Calu3 (cell line): ENCODE measurements at places on chromosomes 5 and 9. TPM values are rescaled to one million over a fixed set of nuclear protein-coding genes. Genes with fewer than 3 reads are reported as not detected.

The ZNF483 gene
- not detected in 2 replicates for total RNA-seq

The CAMSAP1 gene
- 28.1 and 29.9 TPM in 2 replicates for total RNA-seq

GRCh38 chr9:89923961-89924504 is 319.2 kb downstream of the GADD45G start:
- DNase-seq, result no peak

- DNase-seq, result no peak
Measured at GRCh38 chr5:1507014-1507375, 16.8 kb downstream of the LPCAT1 start.

- DNase-seq, result no peak
Measured at GRCh38 chr5:88818296-88818695, 64.7 kb downstream of the MEF2C start.

GRCh38 chr5:76427206-76428140 is 24.4 kb downstream of the IQGAP2 start:
- no peak for DNase-seq

DNA sequence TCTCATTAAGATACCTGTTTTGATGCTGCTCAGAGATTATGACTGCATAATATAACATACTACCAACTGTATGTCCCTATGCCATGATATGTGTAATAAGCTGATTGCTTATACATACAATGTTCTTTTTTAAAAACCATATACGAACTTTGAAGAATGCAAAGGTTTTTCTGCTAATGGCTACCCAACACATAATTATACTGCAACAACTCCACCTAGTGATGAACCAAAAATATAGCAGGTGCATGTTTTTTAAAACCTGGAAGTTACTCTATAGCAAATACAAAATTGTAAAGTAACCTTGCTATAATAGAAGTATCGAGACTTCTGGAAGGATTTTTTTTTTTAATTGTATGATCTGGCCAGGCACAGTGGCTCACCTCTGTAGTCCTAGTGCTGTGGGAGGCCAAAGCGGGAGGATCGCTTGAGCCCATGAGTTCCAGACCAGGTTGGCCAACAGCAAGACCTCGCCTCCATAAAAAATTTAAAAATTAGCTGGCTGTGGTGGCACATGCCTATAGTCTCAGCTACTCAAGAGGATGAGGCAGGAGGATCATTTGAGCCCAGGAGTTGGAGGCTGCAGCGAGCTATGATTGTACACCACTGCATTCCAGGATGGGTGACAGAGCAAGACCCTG is 49.1 kb downstream of the HOMER1 start:
- DNase-seq, result no peak

- DNase-seq, result no peak
Measured at GRCh38 chr5:158224253-158224652, 365.3 kb upstream of the CLINT1 start.

DNA sequence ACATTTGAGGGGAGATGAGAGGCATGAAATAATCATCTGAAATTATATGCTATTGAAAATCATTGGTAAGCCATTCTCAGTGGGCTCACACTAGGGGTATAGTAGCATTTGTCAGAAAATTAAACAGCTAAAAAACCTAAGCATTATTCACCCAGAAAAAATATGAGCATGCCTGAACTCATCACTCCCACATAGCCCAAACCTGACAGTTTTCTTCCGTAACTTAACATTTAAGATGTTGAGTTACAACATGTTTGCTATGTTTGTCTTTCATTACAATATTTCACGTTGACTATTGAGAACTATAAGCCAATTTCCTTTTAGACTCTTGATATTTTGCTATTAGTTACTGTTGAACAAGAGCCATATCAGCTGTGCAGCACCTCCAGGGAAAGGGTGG is 23.5 kb upstream of the GHR start:
- no peak for DNase-seq

- DNase-seq, result no peak
Measured at GRCh38 chr5:57207007-57207653, 33.3 kb downstream of the GPBP1 start.

DNA sequence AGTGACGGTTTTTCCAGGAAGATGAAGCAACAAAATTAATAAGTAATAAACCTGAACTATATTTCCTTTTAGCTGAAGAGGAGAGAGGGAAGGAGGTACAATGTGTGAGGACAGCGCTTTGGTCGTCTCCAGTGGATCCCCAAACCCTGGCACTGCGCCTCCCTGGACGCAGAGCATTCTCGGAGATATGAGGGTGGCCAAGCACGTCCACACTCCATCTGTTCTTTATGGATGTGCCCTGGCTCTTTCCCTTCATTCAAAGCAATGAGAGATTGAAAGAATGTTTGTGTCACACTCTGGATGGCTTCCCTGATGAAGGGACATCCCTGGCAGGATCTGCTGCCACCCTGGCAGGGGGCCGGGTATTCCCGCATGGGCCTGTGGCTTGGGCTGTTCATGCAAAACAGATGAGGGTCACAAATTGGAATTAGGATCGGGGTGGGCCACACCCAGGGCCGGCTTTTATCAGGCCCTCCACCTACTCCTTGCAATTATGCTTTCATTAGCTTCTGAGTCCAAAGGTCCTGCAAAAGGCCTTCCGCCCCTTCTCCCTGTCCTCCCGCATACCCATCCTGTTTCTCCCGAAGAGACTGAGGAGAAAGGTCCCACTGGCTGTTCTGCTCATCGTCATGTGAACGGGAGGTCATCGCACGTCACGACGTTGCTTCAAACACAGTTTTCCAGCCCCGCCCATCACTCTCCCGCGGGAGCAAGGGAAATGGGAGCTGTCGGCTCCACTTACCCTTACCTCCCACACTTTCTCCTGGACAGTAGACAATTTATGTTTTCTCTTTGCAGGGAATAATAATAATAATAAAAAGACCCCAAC is 286.1 kb upstream of the IRX4 start:
- DNase-seq, result no peak

DNA sequence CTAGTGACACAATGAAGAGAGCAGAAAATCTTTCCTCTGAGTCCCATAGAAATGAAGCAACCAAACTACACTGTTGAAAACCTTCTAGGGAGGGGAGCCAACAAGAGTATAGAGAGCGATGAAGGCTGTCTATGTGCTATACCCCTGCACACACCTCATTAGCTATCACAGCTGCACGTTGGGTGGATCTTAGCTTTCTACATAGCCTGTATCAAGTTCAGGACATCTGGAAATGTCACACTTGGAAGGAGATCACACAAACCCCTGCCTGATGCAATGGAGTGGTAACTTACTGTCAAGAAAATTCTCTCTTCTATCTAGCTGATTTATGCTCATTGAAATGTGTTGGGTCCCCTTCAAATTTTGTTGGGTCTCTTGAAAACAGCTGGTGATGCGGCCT is 127.0 kb upstream of the NTRK2 start:
- no peak for DNase-seq
